ENCODE measurements at places on chromosomes 5 and 9.
A peak's percentile ranks its signal among the peaks of the same experiment; 100 is the strongest.

DNA sequence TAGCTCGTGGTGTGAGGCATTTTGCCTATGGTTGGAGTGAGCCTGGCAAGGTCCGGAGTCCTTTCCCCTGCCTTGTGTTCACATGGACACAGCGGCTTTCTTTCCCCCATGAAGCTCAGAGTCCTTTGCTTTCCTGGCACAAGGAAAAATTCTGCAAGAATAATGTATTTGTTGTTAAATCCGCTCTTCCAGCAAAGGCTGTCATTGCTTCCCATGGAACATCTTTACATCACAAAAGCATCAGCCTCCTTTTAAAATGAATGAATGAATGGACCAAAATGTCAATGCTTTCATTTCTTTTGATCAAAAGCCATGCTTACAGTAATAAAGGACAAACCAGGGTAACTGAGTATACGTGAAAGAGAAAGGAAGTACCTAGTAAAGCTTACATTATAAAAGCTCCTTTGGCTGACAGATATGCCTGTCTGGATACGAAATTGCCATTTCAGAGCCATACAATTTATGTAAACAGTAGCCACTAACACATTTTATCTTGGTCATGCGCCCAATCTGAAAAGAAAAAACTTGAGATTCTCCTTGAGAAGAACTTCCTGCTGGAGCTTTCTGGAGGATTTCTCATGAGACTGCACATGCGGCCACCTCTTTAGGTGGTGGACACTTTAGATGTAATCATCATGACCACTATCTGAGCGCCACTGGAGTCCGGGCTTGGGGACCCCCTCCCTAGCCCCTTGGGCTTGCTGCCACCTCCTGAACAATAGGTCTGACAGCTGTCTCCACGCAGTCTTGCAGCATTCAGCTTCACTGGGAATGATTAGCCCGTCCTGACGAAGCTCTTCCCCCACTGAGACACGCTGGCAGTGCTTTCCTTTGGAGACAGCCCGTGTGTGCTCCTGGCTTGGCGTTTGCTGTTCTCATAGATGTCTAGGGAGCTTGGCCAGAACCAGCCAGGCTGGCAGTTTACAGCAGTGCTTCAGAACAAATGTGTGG is 355.9 kb downstream of the ADAMTS6 start:
- peak; percentile 48 for DNase-seq

DNA sequence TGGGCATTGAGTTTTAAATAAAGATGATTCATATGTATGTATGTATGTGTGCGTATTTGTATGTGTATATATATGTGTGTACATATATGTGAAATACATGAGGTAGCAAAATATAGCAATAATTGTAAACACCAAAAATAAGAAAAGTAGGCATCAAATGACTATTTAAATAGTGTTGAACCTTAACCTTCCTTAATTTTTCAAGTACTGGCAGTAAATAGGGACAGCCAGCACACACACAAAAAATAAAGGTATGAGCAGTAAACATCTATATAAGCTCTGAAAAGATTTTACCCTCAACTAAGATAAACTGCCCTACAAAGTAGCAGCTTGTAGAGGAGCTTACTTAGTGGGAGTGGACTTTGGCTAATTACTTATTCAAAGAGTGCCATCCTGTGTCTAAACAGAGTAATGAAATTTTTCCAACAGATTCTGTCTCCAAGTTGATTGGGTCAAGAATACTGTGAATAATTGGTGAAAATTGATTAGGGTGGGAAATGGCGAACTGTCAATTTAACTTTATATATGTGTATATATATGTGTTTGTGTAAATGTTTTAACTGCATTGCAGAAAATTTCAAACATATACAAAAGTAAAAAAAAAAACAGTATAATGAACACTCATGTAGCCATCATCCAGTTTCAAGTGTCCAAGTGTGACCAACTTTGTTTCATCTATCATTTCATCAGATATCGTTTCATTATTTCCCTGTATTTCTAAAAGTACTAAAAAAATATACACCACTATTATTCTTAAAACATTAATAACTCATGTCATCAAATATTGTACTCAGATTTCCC is 2.0 kb upstream of the ADAMTS6 start:
- DNase-seq: peak; percentile 62

DNA sequence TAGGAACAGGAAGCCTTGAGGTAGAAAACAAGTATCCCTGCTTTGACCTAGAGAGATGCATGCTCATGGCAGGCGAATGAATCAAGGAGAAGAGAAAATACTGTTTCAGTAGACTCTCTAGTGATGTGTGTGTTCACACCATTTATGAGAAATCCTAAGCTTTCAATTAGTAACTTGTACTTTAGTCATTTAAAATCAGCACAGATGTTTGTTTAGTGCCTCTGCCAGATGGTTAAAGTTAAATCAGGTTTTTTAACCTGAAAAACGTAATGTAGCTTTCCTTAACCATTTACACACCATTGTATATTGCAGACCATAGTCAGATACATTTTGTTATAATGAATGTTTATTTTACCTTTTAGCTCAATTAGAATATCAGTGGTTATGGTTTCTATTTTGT is 5.0 kb downstream of the TJP2 start:
- DNase-seq: no peak

- no peak for DNase-seq
Measured at GRCh38 chr9:91536211-91536691, 112.6 kb upstream of the NFIL3 start.

DNA sequence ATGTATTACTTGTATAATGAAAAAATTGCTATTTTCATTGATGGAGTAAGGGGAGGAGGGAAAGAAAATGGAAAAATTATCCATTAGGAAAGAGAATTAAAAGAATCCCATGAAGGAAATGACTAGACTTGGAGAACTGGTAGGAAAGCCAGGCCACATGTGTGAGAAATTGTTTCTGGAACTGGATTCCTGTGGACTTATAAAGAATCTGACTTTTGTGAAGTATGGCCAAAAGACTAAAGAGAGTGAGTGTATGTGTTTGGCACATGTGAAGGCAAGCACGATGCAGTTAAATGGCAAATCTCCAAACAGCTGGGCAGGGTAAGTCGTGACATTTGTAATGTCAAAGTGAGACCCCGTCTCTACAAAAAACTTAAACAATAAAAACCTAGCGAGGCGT is 89.4 kb downstream of the MTX3 start:
- no peak for DNase-seq

- DNase-seq: no peak
Measured at GRCh38 chr5:134082264-134082992, 32.1 kb upstream of the TCF7 start.

DNA sequence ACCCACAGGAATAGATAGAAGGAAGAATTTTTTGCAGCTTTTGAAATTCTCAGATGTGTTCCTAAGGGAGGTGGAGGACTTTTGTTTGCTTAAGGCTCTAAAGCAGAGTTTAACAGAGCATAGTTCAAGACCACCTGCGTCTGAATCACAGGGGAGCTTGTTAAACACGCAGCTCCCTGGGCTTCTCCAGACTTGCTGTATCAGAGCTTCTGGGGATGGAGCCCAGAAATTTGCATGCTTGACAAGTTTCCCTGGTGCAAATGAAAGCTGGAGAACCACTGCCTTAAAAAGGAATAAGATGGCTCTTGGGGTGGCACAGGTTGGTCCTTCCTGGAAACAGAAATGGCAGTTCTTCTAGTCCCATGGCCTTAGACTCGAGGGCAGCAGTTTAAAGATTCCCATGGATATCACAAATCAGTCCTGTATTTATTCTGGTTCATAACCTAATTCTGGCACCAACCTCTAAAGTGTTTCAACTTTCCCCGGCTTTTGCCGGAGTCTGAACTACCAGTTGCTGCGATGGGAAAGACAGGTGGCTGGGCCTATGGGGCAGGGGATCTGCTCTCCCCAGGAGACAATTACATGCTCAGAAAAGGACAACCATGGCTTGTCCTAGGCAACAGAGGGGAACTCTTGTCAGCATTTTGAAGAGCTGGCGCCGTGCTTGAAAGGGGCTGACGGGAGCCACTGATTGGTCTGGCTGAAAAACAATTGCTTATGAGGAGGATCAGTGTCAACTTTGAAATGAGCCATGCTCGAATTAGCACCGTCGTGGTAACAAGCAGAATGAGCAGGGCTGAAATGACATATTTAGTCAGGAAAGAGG is 599.6 kb downstream of the CCDC171 start:
- DNase-seq: no peak
